Fibroblast of lung (primary cell): ENCODE measurements at places on chromosomes 1 and 21. TPM values are rescaled to one million over a fixed set of nuclear protein-coding genes. Genes with fewer than 3 reads are reported as not detected.

Gene TACSTD2
- total RNA-seq = 0.17 and 0.26 TPM in 2 replicates

Gene BCAN
- under 0.01 TPM in 1 of 2 replicates, not detected in the other for total RNA-seq

GRCh38 chr1:29062157-29062942 is 61.4 kb downstream of the TMEM200B start:
- DNase-seq = no peak

DNA sequence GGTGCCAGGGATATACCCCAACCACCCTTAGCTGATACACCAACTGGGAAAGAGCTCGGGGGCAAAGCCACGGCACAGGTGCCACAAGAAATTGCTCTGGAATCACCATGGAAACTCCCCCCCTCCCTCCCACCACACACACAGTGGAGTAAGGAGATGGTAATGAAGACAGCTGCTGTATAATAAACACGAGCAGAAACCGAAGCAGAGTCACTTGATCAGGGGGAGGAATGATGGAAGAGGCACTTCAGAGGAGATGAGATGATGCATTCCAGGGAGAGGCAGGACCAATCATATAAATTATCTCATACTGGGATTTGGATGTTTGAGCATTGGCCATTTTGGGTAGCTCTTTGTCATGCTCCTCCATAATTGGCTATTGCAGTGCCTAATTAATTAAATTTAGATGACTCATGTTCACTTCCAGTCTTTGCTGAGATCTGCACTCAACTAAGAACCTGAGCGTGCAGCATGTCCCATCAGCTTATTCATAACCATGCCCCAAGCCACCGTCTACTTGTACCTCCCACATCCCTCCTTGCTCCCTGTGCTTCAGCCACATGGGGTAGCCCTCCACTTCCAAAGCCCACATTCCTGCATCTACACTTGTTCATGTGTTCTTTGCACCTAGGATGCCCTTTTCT is 189.5 kb downstream of the ZSCAN20 start:
- DNase-seq = no peak

Gene UAP1
- 77.3 and 108 TPM in 2 replicates for total RNA-seq

Gene TNFSF4
- total RNA-seq = 1.3 and 3.3 TPM in 2 replicates

- no peak for DNase-seq
These were observed 206.4 kb downstream of the RHOU start for GRCh38 chr1:228941666-228942065.

GRCh38 chr1:36464605-36465393 is 615 bp upstream of the MRPS15 start:
- no peak for DNase-seq

DNA sequence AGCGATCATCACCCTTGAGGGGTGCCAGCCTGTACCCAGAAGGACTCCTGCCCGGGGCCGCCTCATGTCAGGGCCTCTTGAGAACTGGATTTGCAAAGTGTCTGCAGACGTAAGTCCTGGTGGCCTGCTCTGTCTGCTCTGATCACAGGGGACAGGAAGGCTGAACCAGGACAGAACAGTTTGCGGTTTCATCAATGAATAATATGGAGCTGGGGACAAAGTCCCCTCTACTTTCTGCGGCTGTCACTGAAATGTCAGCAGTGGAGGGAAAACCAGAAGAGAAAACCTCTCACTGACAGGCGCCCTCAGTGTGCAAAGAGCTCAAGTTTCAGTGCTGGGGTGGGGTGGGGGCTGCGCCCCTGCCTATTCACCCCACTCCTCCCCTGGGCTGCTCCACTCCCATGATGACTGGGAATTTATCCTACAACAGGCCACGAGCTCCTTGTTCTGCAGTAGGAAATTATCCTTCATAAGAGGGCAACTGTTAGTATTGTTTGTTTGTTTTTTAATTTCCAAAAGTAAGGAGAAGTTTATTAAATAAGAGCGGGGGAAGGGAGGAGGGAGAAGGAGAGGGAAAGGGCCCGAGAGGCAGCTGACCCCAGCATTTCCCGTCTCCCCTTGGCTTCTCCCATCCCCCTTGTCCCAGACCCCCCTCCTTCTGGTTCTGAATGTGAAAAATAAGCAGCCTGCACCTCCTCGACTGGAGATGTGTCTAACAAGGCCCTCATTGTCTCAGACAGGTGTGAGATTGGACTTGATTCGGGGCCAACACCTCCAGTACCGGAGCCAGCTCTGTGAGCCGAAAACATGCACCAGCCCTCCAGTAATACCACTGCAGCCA is 149.2 kb downstream of the CLIC6 start:
- DNase-seq = no peak

Gene FAM72B
- total RNA-seq = 0.51 and 2.3 TPM in 2 replicates

Gene PPFIA4
- total RNA-seq = 4.3 and 4.6 TPM in 2 replicates

Gene TDRD10
- under 0.01 TPM in 1 of 2 replicates, not detected in the other for total RNA-seq

GRCh38 chr1:221557013-221557412 is 184.9 kb downstream of the DUSP10 start:
- no peak for DNase-seq

DNA sequence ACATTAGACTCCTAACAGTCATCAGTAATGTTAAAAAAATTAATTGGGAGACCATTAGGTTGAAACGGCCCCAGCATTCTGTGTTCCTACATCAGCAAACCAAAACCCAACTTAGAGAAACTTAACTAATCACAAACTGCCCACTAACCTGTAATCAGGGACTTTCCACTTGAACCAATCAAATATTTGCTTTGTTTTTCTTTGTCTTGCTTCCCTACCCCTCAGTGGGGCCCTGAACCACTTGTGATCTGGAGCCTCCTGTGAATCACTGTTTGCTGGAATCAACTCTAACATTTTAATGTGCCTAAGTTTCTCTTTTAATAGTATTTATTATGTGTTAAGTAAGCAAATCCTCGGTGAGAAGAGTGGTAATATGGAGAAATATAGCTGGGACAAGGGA is 64.0 kb downstream of the ABCA4 start:
- DNase-seq = no peak

GRCh38 chr1:81967951-81968350 is 167.2 kb downstream of the ADGRL2 start:
- DNase-seq = no peak

DNA sequence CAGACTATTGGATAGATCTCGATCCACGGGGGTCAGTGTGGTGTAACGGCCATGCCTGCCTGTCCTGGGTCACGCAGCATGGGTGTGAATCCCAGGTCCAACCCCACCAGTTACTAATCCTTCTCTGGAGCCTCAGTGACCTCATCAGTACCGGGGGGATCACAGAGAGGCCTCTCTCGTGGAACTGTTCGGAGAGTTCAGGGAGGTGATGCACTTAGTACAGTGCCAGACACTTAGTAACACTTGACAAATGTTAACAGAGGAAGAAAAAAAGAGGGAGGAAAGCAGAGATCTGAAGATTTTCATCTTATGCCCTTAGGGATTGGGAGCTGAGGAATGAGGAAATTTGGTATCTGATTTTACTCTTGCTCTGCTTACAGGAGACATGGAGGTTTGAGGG is 2.9 kb downstream of the ABCA4 start:
- no peak for DNase-seq

- no peak for DNase-seq
These were observed 78.6 kb downstream of the STUM start for GRCh38 chr1:226627050-226627755.

DNA sequence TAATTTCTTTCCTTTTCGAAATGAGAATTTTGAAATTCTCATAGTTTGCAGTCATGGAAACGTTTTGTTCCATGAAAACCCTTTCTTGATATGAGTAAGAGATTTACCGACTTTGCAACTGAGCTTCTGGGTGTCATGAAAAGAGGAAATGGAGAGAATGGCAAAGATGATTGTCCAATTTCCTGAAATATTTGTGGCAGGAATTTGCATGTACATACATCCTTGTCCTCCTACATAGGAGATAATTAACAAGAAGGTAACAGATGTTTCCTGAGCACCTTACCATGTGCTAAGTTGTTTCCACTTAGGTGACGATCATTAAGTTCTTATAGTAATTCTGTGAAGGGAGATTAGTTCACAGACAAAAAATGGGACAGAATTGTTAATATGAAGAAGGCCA is 170.7 kb downstream of the NEGR1 start:
- DNase-seq = no peak
